ENCODE measurements at places on chromosomes 5 and 9.

DNA sequence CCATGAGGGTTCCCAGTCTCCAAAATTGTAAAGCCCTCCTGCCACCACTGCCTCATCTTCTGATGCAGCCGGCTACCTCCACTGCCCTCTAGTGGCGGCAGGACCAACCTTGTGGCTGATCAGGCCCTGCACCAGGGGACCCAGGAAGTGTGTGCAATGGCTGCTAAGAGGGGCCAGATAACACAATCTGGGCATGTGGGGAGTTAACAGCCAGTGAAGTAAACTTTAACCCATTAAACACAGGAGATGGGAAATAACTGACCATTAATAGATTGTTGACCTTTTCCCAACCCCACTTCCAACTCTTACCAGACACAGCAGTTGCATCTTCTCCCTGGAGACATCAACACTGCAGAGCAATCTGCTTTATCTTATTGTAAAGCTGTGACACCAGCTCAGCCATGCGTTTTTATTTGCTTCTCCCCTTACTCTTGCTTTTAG, 63.3 kb downstream of the FREM1 start:
- DNase-seq: peak; percentile 76

DNA sequence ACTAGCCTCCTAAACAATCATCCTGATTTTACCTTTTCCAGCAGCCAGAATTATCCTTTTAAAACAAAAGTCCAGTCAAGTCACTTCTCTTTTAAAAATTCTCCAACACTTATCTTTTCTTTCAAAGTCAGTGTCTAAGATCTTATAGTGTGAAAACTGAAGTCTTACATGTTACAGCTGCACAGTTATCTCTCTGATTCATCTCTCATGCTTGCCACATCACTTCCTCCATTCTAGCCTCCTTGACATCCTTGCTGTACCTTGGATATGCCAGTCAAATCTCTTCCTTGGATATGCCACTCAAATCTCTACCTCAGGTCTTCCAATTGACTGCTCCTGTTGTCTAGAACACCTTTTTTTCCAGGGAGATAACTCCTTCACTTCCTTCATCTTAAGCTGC, 361.7 kb upstream of the FTMT start:
- DNase-seq: no peak

DNA sequence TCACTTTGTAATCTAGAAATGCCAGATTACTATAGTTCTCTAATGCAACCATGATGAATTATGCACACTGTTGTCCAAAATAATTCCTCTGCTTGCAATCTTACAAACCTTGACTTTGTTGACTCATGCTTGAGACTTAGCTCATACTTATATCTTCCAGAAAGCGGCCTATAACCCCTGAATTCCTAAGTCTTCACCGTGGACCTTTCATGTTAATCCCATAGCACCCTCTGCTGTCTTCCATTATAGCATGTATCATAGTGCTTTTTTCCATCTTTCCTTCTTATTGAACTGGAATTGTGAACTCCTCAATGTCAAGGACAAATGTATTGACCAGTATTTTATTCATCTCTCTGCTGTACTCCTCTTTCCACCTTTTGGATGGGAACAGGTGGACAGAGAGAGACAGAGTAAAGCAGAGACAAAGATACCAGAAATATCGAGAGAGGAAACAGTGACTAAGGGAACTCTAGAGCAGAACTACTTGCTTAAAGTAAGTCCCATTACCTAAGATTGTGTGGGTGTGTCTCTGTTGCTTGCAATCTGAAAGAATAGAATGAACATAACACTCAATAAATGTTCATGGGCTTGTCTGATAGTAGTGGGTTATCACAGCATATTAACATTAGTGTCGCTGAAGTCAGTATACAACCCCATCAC, 110.0 kb downstream of the LURAP1L start:
- DNase-seq: no peak

GRCh38 chr5:50684721-50685120, 18.3 kb downstream of the PARP8 start:
- no peak for DNase-seq
